ENCODE measurements at places on chromosomes 7 and 10.

DNA sequence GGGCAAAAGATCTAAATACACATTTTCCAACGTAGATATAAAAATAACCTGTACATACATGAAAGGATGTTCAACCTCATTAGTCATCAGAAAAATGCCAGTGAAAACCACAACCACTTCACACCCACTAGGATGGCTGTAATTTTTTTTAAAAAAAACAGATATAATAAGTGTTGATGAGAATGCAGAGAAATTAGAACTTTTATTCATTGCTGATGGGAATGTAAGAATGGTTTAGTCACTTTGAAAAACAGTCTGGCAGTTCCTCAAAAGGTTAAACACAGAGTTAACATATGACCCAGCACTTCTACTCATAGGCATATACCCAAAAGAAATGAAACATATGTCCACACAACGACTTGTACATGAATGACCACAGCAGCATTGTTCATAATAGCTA is 32.3 kb upstream of the PRKCQ start:
- no peak for ATAC-seq

DNA sequence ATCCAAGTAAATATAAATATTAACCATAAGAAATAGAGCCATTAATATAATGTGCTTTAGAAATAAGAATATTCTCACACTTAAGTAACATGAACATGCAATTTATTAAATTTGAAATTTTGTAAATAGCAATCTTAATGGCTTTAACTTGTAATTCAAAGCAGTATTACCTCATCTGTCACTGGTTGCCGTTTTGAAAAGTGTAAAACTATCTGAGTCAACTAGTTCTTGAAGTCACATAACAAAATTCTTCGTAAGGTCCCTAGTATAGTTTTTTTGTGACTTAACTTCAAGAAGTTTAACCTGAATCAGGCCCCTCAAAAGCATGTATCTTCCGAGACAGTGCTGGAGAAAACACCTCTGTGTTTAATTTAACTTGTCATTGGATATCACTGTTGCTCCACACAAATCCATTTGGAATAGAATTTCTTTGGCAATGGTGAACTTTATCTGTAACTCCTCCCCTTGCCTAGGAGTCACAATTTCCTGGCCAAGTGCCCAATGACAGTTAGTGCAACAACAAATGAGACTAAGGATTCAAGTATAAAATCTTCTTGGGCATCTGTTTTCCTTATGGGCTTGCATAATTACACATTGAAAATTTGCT is 47.1 kb downstream of the NT5C2 start:
- peak; percentile 76 for ATAC-seq

DNA sequence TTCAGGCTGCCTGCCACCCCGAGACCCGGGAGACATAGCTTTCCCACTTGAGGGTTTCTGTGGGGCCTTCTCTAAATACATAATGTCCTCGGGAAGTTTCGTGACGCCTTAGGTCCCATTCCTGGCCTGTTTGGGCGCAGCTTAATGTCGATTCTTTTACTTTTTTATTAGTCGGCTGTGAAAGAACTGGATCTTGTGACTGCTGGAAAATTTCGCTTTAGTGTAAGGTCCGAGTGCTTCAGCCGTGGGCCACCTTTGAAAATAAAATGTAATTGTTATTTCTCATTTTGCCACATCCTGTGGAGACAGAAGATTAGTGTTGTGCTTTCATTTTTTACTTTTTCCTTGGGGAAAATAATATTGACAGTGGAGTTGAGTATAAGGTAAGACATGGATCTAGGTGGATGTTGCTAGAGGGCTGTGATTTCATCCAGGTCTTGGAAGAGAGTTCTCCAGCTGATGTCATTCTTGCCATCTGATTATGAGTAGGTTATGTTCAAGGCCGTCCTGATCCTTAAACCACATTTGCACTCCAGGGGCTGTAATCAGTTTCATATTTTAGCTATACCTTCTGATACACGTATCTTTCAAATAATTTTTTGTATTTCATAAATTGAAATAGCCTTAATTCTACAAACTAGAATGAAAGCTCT is 830 bp downstream of the RAB18 start:
- ATAC-seq: no peak

DNA sequence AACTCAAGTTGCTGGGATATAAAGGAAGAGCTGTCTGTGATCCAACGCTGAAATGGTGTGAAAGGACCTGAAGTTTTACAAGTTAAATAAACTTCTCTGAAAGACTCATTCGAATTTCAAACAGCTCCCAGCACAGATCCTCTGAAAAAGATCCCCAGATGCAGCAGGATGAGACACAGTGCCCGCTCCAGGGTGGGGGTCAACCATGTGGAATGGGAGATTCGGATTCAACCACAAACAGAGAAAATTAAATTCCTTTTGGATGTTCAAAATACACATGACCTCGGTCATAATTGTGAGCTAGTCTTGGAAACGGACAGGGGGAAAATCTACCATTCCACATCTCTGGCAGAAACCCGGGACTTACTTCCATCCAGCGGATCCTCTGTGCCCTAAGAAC is 119.6 kb downstream of the PRKAG2 start:
- ATAC-seq: no peak

DNA sequence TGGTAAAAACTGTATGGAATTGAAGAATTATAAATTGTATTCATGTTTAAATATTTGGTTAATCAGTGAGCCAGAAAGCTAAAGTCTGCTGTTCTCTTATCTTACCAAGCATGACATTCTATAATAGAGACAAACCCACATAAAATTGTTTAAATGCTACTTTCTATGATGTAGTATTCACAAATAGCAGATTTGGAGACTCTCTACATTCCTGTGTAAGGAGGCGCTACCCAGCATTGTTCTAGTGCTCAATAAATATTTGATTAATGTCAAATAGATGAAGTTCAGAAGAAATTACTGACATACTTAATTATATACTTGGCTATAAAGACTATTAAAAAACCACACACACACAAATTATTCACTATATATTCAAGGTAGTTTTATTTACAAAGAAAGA is 49.8 kb downstream of the DOCK4 start:
- ATAC-seq: no peak

DNA sequence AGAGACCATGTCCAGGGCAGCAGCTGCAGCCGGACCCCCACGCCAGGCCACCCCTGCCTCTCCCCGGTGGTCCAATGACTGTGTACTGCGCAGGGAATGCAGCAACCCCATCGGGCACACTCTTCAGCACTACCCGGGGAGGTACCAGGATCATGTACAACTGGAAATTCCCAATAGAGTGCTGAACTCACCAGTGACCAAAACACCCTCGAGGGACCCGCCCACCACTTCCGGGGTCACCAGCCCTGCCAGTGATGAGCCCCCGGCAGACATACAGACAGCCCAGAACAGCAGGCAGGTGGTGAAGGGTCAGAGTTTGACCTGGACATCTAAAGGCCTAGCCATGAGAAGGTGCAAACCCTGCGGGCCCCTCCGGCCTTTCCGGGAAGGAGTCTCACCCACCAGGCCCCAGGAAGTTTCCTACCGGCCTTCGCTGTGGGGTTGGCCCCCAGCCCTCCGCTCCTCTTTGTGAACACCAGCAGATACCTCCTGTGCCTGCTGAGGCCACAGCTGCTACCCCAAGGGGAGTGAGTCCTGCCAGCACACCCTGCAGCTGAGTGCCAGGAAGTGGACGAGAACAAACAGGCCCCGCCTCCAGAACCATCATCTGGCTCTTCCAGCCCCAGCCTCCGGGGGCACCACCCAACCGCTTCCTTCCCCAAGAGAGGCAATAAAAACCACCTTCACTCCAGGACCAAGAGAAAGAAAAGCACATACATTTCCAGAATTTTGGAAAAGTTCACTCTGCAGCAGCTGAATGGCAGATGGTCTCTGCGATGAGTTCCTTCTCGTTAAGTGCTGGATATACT is 5.0 kb upstream of the ANKRD61 start:
- peak; percentile 80 for ATAC-seq

GRCh38 chr7:71835056-71835455 is 577.1 kb downstream of the CALN1 start:
- no peak for ATAC-seq

DNA sequence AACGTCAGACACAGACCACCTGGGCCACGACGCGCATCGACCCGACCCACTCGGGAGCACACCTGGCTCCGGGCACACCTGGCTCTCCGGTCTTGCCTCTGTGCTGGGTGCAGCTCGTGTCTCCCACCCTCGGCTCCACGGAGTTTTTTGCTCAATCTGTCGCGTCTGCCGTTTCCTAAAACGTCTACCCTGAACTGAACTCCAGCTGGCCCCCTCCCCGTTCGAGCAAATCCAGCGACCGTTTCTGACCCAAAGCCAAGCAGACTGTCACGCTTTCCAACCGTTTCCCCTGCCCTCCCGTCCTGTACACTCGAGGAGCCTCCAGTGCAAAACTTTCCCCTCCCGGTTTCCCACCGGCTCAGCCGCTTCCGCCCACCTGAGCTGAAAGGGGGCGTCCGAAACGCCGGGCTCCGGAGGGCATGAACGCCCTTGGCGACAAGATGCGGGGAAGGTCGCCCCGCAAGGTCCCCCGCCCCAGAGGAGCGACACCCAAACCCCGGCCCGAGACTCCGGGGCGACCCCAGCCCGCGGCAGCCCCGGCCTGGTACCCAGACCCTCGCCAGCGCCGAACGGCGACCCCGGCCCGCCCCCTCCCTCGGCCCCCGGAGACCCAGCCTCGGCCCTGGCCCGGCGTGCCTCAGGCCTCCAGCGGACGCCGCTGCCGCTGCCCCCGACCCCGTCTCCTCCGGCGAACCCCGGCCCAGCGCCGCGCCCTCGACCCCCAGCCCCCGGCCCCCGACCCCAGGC is 557 bp downstream of the CYTH3 start:
- peak; percentile 9 for ATAC-seq

GRCh38 chr7:138926241-138926612 is 55.0 kb downstream of the KIAA1549 start:
- no peak for ATAC-seq

DNA sequence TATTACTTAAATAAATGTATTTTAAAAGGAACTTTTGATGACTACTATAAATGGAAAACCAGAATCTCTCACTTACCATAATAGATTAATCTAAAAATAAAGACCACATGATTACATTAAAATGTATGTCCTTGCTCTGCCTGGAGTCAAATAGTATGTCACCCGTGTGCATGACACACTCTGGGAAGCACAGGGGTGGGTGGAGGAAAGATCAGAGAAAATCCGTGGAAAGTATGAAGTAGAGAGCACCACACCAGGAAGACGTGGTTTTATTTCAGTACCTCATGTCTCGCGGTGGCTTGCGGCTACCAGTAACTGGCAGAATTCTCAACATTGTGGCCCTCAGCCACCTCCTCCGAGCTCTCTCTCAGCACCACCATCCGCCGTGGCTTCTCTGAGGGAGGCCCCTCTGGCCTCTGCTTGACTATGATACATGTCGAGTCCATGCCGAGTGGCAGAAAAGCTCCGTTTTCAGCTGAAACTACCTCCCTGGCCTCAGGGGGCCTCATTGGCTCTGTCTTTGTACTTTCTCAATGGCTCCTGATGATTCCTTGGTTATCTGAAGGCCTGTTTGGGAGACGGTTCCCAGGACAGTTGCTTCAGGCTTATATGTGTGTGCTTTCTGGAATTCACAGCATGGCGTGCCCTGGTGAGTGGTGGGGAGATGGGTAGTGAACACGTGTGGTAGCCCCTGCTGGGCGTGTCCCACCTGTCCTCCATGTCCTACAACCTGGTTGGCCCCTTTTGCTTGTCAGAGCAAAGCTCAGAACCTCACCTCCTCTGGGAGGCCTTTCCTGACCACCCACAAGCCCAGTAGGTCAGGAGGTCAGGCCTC is 49.8 kb downstream of the LHPP start:
- no peak for ATAC-seq

DNA sequence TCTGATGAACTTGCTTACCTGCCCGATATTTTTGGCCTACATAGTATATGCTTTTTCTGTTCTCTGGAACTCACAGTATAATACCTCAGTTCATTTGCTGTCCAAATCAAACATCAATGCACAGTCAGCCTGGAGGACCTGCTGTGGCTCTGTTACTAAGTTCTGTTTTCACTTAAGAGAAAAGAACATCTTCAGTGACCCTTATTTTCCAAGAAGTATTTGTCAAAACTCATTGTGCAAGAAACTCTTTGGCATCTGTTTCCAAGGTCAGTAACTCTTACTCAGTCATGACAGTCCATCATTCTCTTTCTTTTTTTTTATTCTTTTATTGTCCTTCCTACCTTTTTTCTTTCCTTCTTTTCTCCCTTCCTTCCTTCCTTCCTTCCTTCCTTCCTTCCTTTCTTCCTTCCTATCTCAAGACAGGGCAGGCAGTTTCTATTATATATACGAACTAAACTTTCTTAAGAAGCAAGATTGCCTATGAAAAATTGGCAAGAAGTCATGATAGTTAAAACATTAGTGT is 37.8 kb upstream of the SEM1 start:
- no peak for ATAC-seq

- ATAC-seq: no peak
Measured at GRCh38 chr10:76736815-76737618, 900.6 kb downstream of the KCNMA1 start.

- no peak for ATAC-seq
Measured at GRCh38 chr7:16630654-16631053, 14.9 kb downstream of the ANKMY2 start.

DNA sequence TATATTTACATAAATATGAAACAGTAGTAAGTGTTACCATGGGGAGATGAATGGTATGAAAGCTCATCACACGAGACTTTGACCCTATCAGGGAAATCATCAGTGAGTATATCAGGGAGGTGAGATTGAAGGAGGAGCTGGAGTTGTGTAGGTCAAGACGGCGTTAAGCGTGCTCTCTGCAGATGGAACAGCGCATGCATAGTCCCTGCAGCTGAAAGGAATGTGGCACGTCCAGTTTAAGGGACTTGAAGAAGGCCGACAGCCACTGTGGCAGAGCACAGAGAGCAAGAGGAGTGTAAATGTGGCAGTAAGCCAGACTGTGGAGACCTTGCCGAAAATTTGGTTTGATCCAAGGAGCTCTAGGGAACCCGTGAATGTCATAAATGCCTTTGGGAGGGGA is 38.9 kb downstream of the POU6F2 start:
- no peak for ATAC-seq

DNA sequence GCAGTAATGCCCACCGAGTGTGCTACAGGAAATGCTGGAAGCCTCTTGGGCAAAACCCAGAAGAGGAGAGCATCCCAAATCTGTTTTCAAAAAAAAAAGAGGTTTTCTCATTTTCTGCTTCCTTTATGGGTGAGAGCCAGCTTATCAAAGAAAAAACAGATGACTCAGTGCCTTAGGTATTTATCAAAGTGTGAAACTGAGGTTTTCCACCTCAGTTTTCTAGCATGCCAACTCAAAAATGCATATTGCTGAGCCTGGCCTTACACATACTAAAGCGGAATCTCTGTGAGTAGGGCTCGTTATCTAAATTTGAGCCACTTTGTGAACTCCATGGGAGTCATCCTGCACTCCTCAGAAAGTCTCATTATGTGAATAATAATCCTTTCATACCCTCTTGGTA is 705.1 kb downstream of the SUGCT start:
- no peak for ATAC-seq

DNA sequence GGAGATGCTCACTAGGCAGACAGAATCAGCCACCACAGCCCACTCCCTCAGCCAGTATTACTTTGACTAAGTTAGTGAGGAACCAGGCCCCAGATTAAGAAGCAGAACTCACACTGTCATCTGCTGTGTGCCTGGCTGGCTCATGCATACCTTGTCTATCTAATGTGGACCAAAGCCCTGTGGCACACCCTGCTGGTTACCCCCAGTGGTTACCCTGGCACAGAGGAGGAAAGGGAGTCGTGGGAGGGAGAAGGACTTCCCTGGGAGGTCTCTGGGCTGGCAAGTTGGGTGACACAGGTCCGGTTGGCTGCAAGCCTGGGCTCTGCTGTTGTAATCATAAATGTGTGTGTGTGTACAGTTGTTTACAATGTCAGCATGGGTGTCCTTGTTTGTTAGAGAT is 7.5 kb upstream of the SH2D4B start:
- no peak for ATAC-seq
